CD4-positive, alpha-beta memory T cell (primary cell): ENCODE measurements at places on chromosomes 12 and 14.

DNA sequence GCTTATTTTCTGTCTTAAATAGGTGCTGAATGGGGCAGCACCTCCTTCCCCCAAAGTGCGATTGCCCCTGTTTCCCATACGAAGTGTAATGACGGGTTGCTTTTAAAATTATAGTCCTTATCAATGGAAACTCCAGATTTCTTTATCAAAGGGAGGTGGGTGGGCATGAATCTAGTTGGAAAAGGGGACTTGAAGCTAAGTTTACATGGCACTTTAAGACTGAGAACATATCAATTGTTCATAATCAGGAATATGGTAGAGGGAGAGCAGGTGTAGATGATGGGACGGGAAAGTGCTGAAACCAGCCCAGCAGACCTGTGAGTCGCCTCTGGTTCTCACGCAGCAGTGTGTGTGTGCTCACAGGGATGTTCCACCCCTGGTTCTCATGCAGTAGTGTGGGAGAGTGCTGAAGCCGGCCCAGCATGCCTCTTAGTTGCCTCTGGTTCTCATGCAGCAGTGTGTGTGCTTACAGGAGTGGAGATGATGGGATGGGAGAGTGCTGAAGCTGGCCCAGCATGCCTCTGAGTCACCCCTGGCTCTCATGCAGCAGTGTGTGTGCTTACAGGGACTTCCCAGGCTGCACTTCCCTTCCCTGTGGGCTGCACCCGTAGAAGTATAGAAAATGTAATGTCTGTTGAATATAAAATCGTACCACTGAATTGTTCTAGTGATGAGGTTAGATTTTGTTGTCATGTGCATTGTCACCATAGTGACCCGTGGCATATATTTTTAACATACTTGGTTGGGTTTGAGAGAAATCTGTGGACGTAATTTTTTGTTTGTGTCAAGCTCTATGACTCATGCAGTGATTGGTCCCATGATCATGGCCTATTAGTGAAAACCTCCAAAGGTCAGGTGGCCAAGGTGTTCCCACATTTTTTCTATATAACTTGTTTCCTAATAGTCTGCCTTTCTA, 51.6 kb downstream of the GPATCH2L start:
- DNase-seq: no peak

- no peak for DNase-seq
Measured at GRCh38 chr12:93594766-93595311, 22.4 kb downstream of the SOCS2 start.

DNA sequence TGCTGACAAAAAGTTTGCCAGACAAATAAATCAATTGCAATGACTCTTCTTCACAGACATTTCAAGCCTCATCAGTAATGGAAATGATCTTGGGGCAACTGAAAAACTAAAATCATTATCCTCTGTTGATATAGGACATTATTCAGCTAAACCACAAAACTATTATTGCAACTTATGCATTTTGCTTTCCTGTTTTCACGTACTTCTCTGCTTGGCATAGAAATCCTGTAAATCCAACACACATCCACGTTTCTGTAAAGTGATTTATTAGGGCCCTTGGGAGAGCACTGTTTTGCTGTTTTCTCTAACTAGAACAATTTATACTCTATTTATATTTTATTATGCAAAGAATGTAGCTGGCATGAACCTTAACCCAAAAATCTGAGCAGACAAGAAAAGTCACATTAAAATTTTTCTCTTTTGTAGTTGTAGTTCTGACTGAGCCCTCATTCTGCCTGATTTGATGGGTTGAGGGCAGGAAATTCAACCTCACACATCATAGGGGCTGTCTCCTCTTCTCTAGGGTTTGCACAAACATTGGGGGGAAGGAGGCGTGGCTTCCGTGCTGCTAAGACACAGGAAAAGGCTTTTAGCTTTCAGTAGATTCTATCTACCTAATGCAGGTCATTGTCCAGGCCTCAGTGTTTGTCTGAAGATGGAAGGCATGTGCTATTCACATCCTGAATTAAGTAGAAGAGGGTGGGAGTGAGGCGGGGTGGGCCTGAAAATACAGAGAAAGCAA, 11.5 kb upstream of the NUP107 start:
- peak; percentile 76 for DNase-seq

GRCh38 chr14:26281280-26281998, 316.4 kb downstream of the NOVA1 start:
- no peak for DNase-seq

DNA sequence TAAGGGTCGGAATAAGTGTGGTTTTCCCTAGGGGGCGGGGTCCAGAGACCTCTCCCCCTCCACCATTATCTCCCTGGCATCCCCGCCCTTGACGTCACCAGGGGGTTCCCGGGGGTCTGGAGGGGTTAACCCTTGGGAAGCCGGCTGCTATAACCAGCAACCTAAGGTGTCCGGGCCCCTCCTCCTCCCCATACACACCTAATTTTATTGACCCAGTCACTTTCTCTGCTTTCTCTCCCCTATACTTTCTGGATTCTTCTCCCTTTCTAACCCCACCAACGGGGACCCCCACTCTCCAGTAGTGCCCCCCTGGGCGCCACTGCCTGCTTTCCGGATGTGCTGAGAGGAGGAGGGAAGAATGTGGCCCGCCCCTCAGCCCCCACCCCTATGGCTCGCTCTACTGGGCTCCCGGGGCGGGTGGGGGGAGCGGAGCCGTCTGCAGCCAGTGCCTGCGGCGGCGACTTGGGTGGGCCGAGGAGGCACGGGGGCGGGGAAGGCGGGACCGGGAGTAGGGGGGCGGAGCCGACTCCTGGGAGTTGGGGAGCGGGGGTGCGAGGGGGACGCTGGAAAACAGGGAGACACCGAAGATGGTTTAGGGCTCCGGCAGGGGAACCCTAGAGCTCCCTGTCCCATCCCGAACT, 1.8 kb downstream of the GLI1 start:
- no peak for DNase-seq

GRCh38 chr12:95415451-95415850, 58.5 kb upstream of the METAP2 start:
- no peak for DNase-seq

GRCh38 chr12:77131977-77132490, 66.7 kb upstream of the E2F7 start:
- no peak for DNase-seq

DNA sequence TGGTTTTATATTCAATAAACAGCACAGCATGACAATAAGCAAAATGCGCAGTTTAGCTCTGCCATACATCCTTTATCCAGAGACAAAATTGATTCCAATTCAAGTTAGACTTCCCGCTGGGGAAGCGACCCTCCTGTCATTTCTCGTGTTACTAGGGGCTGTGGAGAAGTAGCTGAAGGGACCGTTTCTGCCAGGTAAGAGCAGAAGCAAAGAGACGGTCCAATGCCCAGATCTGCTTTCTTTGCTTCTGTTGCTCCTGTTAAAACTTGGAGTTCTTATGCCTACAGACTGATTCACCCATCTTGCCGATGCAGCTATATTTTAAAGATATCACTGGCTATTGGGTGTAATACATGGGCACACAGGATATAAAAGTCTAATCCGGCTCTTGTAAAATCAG, 156.8 kb upstream of the AVPR1A start:
- DNase-seq: no peak

GRCh38 chr12:42809226-42809625, 219.7 kb upstream of the PRICKLE1 start:
- no peak for DNase-seq

- DNase-seq: no peak
Measured at GRCh38 chr12:94596596-94596995, 53.8 kb downstream of the TMCC3 start.

DNA sequence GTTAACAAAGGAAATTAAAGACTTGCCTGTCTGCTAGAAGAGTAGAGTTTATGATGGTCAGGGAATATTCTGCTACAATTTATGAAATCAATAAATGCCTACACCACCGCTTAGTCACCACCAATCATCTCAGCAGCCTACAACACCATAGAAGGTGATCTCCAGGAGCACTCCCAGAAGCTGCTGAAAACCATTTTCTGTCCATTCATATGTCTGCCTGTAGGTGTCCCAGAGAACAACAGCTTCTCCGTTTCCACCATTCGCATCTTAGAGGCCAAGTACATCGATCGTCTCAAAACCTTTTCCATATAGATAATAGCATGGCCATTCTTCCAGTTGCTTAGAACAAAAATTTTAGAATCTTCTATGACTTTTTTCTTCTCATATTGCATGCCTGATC, 303.4 kb downstream of the KCNC2 start:
- DNase-seq: no peak

GRCh38 chr14:54188064-54188666, 208.6 kb upstream of the CDKN3 start:
- no peak for DNase-seq
